ENCODE measurements at places on chromosomes 4 and X.

DNA sequence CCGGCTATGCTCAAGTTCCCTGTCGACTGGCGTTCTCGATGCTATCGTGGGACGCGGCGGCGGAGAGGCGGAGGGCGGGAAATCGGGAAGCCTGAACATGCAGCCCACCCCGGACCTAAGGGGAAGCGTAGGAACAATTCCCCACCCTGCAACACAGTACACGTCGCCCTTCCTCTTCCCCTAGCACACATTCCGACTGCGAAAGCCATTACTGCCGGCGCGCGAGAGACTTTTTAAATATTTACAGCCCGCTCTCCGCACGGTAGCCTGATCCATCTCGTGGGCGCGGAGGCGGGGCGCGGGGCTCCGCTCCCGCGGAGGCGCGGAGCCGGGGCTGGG, 48.1 kb upstream of the BCOR start:
- DNase-seq, result no peak

DNA sequence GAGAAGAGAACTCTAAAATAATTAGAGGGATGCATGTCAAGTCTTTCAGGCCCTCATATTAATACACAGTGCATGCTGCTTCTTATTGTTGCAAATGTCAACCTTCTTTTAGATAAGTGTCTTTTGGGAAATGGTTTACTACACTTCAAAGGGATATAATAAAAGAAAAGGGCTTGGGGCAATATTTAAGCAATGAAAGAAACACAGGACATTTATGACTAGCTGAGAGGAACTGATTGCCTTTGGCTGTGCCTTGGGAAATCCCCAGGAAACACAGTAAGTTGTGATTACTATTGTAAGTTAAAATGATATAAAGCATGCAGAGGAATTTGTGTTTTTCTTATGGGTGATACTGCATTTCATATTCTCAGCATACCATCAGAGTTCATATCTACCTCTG, 1036.2 kb upstream of the GRID2 start:
- no peak for DNase-seq

GRCh38 chr4:81565142-81565870, 93.6 kb upstream of the RASGEF1B start:
- DNase-seq, result no peak

DNA sequence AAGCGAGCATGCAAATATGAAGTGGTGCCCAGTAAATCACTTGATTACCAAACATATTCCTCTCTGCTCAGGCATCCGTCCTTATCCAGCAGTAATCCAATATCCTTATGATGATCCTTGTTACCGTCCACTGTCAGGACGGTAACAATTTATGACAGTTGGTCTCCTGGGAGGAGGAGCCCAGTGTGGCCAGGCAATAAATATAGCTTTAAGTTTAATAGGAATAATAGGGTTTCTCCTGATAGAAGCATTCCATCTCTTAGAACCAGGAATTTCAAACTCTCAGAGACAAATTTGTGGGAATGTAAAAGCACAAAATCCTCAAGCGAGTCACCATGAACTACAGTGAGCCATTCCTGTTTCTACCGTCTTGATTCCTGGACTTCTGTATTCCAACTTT, 171.2 kb upstream of the IL15 start:
- DNase-seq, result no peak

- DNase-seq, result no peak
Measured at GRCh38 chr4:148095346-148095923, 346.8 kb downstream of the NR3C2 start.

- no peak for DNase-seq
Measured at GRCh38 chr4:94944726-94945125, 187.0 kb downstream of the BMPR1B start.

GRCh38 chr4:118352843-118353533, at the start of gene PRSS12:
PRSS12 (minus strand) TSS chr4:118353003; CDS start chr4:118352720, 283 bp downstream.
- peak; percentile 55 for DNase-seq

DNA sequence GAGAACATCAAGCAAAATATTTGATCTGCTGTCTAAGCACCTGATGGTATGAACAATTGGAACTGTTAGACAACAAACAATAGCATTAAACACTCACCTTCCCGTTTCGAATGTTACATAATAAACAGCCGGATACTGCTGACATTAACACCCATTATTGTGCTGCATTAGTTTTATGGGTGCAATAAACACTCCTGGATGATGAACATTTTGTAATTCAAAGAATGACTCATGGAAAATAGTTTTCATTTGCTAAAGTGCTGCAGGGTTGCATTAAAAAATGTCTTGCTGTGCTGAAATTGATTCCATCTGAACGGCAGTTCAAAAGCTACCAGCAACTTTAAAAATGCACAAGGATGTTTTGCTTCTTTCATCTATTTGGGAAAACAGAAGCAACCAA, 100.8 kb upstream of the SORBS2 start:
- DNase-seq, result no peak

DNA sequence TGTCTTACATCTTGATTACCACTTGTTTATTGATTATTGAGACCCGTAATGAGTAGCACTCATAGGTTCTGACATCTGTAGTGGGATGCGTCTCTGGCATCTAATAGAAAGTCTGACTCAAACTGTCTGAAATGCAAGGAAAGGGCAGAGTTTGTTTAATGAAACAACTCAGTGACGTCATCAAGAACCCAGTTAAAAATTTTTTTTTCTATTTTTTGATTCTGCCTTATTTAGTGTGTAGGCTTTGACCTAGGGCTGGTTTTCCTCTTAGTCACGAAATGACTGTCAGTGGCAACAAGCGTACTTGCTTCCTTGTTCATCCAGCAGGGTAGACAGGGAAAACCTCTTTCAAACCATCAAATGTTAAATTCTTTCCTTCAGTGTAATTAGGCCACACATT, 3.1 kb upstream of the CDKL5 start:
- no peak for DNase-seq

DNA sequence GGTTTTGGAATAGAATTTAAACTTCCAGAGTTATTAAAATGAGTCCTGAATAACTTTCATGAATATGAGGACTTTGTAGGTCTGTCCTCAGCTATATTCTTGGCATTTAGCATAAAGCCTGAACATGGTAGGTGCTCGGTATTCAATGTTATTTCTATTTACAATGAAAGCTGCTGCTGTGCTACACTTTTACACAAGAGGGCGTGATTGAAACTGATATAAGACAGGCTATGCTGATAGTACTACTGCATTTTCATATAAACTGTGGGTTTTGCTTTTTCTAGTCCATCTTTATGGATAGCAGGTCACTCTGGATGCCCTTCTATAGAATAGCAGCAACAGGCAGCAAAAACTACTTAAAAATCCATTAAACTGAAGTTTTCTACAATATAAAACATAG, 12.3 kb upstream of the GNPDA2 start:
- no peak for DNase-seq

- no peak for DNase-seq
Measured at GRCh38 chr4:82774711-82775171, 23.9 kb downstream of the SCD5 start.

- DNase-seq, result no peak
Measured at GRCh38 chrX:3589474-3589873, 124.0 kb downstream of the PRKX start.

DNA sequence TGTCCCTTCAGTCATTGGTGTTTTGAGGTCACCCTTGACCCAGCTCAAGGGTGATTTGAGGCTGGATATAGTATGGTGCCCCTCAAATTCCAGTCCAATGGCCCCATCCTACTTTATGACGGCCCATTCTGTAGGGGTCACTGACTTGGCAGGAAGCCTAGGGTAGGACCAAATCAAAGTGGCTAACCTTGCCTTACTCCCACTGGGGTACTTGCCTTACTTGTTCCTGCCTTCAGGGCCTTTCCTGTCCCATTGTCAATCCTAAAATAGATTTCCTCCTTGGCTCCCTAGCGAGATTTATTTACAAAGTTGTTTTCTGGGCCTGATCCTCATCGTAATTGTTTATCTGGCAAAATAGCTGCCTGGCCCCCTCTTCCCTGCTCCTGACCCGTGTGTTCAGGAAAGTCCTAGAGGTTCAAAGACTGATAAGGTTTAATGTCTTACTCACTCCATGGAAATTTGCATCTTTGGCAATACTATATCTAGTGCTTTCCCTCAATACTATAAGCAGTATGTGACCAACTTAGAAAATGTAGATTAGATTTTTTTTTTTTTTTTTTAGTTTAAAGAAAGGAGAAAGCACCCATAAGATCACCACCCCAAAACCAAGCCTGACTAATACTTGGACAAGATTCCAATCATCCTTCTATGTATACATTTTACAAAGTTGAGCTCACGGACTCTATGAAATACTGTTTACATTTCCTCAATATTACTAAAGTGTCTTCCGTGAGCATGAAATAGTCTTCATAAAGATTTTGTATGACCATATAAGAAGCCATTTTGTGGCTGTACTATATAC, 44.8 kb downstream of the MSN start:
- DNase-seq, result no peak

GRCh38 chr4:84875636-84876371, 90.7 kb downstream of the WDFY3 start:
- no peak for DNase-seq

GRCh38 chr4:70504733-70505132, 13.6 kb upstream of the AMTN start:
- no peak for DNase-seq

DNA sequence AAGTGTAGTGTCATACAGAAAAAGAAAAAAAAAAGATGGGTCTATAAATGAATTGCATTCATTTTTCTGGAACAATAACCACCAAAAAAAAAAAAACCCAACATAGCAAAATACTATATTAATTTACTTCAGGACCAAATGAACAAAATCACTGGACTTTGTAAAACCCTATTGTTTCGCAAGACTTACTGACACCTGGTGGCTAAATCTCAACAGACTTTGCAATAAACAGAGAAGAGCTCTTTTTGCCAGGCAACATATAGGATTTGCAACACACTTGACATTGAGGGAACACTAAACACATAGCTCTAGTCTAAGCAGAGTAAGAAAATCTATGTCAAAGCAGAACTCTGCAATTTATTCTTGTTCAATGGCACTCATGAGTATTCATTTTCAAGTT, 990.2 kb downstream of the STPG2 start:
- no peak for DNase-seq

GRCh38 chr4:17956245-17956644, 65.3 kb downstream of the LCORL start:
- no peak for DNase-seq

GRCh38 chr4:52358883-52359321, 300.2 kb downstream of the USP46 start:
- no peak for DNase-seq

DNA sequence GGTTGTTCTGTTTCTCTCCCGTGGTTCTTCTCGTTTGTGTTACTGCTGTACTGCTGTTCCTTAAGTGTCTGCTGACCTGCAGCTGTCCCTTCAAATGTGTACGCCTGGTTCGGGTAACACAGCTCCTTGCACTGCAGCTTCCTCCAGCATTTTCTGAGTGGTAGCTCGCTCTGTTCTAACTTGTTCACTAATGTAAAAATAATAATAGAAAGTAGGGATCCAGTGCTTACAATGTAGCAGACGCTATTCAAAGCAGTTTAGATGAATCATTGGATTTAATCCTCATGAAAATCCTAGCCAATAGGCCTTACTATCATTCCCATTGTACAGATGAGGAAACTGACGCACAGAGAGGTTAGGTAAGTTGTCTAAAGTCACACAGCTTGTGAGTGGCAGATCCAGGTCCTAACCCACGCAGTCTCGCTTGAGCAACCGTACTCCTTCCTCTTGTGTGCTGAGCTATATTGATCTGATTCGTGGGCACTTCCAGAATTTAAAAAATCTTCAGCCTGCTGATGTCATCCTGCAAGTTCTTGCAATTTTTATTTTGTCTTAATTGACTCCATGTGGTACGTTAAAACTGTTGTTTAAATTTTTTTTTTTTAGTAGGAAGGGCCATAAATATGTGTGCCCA, 448.2 kb upstream of the FAT1 start:
- no peak for DNase-seq

GRCh38 chr4:177016541-177017141, 223.9 kb upstream of the VEGFC start:
- no peak for DNase-seq

DNA sequence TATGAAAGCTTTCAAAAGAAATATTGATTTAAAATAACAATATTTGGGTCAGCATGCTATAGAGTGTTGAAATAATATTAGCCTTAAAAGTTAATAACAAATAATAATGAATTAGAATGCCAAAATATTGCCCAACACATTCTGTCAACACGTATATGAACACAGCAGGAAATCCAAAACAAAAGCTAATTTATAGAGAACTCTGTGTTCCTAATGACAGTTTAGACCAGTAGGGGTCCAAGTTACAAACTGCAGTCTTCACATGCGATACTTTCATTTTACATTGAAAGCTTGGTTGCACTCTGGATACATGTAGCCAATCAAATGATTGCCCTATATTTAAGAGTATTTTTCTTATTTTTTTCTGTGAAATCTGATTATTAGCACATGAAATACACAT, 274.4 kb downstream of the DCTD start:
- DNase-seq, result no peak

GRCh38 chr4:152501846-152502536, 33.9 kb downstream of the FBXW7 start:
- DNase-seq, result no peak

- no peak for DNase-seq
Measured at GRCh38 chr4:91359041-91360031, 944.4 kb upstream of the GRID2 start.

DNA sequence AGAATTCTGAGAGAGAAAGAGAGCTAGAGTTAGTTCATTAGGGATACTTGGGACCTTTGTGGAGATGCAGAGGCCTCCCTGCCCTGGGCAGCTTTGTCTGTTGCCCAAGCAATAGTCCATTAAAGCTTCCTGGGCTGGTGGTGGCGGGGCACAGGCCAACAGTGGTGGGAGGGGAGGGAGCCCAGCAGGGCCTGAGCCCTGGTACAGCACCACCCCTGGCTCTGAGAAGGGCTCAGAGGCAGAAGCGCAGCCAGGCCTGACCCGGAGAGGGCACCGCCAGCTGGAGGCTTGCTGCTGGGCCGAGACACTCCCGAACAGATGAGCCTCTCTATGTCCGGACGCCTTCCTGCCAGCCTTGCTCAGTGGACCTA, 65.3 kb downstream of the EFNB1 start:
- DNase-seq, result no peak

DNA sequence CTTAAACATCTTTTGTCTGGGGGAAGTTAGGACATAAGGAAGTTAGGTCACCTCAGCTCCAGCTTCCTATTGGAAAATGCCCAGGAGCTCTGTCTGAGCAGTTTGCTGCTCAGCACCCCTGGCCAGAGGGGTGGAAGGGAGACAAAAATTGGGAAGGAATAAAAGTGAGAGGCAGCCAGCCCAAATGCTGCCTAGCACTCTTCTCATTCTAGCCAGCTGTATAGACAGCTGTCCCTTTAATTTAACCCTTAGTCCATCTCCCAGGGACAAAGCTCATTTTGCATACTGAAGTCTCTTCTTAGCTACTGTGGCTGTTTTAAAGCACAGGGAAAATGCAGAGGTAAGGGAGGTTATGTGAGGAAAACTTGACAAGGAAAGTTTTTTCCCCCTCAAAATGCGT, 89.5 kb upstream of the CITED1 start:
- no peak for DNase-seq

GRCh38 chrX:54093571-54093970, 49.3 kb upstream of the PHF8 start:
- no peak for DNase-seq

GRCh38 chrX:118526149-118526548, 30.5 kb downstream of the DOCK11 start:
- no peak for DNase-seq
